ENCODE measurements at places on chromosomes 3 and 15.

- no peak for DNase-seq
Observed at GRCh38 chr3:53841296-53841695, 4.9 kb downstream of the CHDH start.

- DNase-seq, result no peak
Observed at GRCh38 chr15:94494732-94495131, 263.4 kb downstream of the MCTP2 start.

DNA sequence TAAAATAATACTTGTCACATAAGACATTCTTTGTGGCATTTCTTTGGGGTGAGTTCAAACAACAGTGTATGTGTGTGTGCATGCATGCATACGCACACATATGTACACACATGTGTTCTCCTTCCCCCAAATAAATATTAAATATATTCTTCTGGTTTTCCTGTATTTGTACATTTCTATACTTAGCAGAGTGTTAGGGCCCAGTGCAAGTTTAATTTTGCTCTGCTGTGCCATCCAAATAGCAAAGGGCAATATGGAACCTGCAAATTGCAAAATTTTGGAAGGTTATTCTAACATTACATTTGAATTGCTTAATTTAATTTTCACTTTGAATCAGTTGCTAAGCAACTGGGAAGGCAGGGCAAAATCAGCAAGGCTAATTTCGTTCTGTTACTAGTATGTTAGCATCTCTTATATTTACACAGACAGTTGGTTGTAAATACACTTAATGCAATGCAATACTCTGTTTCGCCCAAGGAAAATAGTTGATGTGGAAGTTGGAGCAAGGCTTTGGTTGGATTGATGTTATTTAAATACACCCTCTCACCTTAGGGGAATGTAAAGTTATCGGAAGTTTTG lies 130.4 kb downstream of the ITPR1 start:
- DNase-seq, result no peak

DNA sequence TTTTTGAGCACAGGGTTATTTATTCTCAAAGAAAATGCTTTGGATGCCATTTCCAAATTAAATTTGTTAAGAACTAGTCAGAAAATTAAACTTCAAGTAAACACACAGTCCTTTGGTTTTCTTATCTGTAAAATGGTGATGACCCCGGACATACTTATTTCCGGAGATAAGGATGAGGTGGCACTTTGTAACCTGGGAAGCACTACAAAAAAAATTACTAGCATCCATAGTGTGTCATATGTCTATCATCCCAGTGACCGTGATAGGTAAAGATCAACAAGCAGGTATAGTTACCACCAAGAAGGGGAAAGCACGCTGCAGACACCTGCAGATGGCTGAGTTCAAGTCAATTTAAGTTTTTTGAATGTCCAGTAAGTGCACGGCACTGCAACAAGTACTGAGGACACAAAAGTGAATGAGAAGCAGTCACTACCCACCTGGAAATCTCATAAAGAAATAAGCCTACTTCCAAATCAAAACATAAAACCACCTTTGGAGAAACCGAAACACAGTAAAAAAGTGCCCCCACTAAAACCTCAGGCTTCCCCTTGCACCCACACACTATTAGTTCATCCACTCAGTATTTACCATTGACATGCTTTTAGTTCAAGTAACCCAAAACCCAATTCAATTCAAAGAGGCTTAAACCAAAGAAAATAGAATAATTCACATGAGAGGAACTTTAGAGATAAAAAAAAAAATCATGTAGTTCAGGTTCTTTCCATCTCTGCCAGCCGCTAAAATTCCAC lies 24.6 kb downstream of the SEMA5B start:
- DNase-seq, result no peak

DNA sequence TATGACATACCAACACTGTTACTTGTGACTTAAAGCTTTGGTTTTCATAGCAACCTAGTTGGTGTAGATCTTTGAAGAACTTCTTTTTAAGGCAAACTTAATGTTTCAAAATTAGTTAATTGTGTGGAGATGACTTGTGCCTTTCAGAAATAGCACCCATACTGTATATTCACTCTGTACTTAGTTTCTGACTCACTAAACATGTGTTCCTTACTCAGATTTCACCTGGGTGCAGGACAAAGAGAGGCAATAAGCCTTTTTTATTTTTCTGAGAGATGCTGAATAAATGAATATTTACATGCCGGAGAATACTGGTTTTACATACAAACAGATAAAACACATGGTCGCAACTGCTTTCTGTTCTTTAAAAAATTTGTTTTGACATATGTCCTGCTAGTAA lies 44.8 kb downstream of the SLC25A26 start:
- no peak for DNase-seq
